ENCODE measurements at places on chromosomes 7 and 10.

- no peak for DNase-seq
These were observed 67.8 kb upstream of the TNRC18 start for GRCh38 chr7:5491251-5492019.

DNA sequence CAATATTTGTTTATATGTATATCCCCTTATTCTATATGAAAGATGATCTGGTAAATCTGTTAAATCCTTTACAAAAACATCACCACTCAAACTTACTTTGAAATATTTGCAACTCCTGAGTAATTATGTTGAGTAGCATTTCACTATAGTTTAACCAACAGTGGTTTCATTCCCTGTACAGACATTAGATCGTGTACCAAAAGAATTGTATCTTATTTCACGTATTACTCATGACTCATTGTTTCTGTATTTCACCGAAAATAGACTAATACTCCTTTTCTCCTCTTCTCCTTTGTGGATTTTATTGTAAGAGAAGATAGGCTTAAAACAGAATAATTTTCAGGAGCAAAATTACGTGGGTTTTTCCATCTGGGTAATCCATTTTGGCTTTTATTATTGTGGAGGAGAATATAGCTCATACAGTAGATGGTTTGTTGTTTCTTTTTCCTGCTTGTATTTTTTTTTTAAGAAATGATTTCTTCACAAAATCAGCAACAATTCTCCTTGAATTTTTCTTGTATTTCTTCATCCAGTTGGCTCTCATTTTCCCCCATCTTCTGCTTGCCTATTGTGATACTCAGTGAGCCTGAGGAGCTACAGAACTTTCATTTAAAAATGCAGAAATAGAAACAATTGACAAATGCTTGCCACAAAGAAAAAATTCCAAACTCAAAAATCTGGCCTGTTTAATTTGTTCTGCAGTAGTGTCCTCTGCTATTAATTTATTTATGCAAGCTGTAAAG, 90.6 kb upstream of the OIT3 start:
- no peak for DNase-seq

- DNase-seq: no peak
These were observed 620 bp downstream of the ZRANB1 start for GRCh38 chr10:124942317-124943169.

DNA sequence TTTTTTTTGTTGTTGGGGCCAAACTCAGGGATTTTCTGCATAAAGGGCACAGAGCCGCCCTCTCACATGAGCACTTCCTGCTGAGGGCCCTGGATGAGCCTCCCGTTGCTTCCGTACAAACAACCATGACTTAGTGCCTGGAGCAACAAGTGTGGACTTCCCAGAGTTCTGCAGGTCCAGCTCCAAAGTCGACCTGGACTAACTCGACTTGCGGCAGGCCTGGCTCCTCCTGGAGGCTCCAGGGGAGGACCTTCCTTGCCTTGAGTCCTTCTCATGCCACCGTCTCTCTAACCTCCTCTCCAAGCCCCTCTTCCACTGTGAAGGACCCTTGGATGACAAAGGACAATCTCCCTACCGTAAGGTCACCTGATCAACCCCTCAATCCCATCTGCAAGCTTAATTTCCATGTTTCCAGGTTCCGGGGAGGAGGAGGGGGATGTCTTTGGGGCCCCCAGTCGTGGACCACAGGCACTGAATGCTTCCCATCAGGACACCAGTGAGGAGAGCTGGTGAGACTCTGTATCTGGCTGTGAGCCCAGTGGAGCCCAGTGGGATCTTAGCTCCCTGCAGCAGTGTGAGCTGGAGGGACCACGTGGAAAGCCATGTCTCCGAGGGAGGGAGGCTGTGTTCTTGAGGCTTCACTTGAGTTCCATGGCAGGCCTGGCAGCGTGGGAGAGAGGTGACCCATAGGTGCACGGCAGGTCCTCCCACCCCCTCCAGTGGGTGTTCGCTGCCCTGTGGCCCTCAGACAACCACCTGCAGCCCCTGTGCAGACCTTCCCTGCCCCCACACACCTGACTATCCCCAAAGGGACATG, 199.5 kb upstream of the PPP2R2D start:
- no peak for DNase-seq

- no peak for DNase-seq
These were observed 60.4 kb upstream of the DUSP5 start for GRCh38 chr10:110437351-110437605.

- peak; percentile 43 for DNase-seq
These were observed 1.5 kb downstream of the TRIL start for GRCh38 chr7:28956608-28957063.

GRCh38 chr10:45076891-45077290, 76.2 kb downstream of the ZNF22 start:
- DNase-seq: no peak

DNA sequence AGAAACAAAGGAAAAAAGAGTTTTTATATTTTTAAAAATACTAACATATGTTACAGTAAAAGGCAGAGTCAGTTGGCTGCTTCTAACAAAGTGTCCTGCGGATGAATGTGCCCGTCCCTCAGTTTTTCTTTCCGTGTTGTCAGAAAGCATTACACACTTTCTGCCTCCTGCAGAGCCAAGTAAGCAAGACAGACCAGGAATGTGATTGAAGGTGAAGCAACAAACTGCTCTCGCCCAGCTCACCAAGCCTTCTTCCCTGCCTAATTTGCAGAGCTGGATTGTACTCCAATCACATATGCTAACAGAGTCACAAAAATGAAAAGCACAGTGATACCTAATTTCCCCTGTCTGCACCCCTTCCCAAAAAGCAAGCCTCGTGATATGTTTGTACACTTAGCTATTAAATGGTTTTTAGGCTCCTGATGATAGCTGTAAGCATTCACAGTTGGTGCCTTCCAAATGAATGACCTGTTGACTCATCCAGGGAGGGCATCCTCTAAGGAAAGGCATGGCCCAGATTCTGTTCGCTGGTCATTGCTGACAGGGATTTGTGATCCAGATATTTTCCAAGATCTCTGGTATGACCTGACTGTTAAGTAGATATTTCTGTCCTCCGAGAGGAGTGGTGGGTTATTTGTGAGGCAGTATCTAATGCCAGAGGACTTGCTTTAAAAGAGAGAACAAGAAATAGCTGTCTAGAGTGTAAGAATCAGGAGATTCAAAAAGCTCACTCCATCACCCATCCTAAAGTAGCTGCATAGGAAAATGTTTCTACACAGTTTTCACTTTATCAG, 187.3 kb upstream of the PLXDC2 start:
- no peak for DNase-seq

Data from bone marrow (tissue), 2 donors.